ENCODE measurements at places on chromosomes 2 and 18.

- no peak for DNase-seq
These were observed 117.2 kb downstream of the LNPK start for GRCh38 chr2:175884697-175885393.

- no peak for DNase-seq
These were observed 23.1 kb downstream of the FAM178B start for GRCh38 chr2:96963316-96963715.

GRCh38 chr18:45127405-45127804 lies 446.7 kb downstream of the SETBP1 start:
- DNase-seq, result no peak

- no peak for DNase-seq
These were observed 9.1 kb downstream of the KLF7 start for GRCh38 chr2:207156451-207157161.

DNA sequence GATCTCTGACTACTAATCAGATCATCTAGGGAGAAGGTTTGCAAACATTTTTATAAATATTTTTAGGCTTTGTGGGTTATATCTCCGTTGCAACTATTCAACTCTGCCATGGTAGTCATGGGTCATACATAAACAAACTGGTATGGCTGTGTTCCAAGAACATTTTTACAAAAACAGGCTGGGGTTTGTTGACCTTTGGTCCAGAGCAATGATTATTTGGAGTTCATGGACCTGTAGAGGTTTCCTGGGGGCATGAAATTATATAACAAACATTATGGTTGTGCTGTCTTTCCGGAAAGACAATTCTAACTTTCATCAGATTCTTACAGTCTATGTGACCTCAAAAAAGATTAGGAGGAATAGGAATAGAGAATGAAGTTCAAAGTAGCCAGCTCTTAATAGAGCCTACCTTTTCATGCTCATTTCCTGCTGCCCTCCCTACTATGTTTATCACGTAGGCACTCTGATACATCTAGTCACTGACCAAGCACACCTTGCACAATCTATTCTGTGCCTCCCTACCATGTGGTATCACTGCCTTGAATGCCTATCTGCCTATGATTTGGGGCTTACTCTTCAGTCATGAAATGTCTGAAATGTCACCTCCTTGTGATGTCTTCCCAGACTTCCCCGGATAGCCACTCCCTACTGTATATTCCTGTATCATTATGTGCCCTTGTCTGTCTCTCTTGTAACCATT lies 102.4 kb upstream of the SCN1A start:
- no peak for DNase-seq

GRCh38 chr18:76453932-76454331 lies 41.1 kb downstream of the ZNF516 start:
- no peak for DNase-seq

DNA sequence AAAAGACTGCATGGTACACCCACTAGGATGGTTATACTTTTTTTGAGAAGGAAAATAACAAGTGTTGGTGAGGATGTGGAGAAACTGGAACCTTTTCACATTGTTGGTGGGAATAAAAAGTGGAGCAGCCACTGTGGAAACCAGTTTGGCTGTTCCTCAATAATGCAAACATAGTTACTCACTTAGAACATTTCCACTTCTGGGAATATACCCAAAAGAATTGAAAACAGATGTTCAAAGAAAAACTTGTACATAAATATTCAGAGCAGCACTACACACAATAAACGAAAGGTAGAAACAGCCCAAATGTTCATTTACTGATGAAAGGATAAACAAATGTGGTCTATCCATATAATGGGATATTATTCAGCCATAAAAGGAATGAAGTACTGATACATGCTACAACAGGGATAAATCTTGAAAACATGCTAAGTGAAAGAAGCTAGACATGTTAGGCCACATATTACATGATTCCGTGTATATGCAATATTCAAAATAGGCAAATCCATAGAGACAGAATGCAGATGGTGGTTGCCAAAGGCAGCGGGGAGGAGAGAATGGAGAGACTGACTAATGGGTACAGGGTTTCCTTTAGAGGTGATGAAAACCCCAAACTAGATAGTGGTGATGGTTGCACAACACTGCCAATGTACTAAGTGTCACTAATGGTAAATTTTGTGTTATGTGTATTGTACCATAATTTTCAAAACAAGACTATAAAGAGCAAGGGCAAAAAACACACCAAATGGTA lies 20.9 kb upstream of the LMAN1 start:
- no peak for DNase-seq

GRCh38 chr2:114265261-114265660 lies 177.2 kb upstream of the DPP10 start:
- DNase-seq, result no peak

- peak; percentile 53 for DNase-seq
These were observed 467 bp downstream of the PUM2 start for GRCh38 chr2:20350041-20350712.

DNA sequence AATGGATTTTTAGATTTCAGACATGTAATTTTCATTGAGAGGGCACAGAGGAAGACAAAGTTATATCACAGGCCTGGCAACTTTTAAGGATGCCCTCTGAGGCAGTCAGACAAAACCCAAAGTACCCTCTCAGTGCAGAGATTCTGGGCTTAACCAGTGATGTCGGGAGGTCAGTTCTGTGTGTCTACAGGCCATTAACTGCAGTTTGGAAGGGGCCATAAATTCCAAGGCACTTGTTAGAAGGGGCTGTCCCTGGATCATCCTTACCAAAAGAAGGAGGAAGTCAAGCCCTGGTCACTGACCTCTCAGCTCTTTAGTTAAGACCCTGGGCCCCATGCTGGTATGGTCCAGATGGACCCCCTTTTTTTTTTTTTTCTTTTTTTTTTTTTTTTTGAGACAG lies 60.7 kb downstream of the LRRFIP1 start:
- DNase-seq, result no peak

DNA sequence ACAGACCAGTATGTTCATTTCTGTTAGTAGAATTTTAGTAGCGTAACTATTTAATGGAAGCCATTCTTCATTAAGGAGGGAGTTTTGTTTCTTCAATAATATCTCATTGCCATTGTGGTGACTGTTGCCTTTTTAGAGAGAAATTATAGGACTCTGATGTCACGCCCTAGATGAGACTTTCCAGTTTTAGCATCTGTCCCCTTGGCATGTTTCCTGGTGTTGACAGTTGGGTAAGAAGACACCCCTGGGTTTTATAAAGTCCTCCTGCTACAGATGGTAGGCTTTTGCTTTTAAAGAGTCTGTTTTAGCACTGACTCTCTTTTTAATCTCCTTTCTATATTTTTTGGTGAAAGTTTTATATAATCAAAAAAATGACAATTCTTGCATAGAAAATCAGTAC lies 41.9 kb downstream of the KCNJ3 start:
- DNase-seq, result no peak

GRCh38 chr2:62147610-62148301 lies 48.2 kb upstream of the B3GNT2 start:
- no peak for DNase-seq

DNA sequence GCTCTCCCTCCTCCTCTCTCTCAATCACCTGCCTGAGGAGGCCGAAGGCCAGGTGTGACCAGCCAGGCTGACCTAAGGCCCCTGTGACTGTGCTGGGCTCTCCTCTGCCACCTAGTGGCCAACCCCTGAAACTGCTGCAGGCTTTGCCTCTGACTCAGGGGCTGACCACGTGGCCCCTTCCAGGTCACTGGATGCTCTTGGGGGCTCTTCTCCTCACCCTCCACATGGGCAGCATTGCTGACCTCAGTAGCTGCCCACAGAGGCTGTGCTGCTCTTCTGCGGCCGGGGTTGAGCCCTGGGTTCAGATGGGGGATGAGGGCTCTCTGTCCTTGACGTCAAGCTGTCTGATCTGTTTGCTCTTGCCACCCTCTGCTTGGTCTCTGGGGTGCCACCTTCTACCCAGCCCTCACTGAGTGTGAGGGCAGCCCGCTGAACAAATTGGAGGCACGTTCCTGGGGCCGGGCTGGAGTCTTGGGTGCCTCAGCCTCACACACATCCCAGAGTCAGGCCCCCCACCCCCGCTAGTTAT lies 122.7 kb downstream of the TWIST2 start:
- DNase-seq, result peak; percentile 34

DNA sequence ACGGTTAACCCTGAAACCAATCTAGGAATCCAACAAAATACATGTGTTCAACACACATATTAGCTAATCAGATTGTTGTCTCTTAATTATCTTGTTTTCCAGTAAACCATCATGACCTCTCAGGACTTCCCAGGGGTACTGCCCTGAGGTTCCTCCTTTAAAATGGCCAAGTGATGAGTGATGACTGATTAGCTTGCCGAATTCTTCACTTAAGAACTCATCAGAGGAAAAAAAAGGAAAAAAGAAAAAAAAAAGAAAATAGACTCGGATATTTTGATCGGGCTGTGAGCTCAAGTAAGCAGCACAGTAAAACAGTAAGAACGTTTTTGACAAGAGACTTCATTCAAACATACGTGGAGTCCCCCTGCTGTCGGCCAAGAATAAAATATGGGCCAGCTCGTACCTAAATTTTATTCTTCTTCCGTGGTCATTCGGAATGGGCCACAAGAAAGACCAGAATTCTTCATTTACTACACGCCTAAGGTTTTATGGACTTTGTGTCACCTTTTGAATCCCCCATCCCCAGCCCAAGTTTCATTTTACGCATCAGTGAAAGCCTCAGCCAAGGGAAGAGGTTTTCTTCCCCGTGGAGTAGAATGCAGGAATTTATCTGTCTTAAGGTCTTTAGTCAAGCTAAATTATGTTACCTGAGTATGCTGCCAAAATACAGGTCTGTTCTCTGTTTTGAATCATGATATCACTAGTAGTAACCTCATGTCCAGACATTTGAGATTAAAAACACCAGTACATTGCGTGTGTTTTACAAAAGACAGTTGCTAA lies 40.5 kb downstream of the COLEC12 start:
- DNase-seq, result no peak

All from activated gamma-delta T cell treated with Interleukin-2 at 50 U/mL for 16 hours (primary cell).